ENCODE measurements at places on chromosomes 7 and 10.

DNA sequence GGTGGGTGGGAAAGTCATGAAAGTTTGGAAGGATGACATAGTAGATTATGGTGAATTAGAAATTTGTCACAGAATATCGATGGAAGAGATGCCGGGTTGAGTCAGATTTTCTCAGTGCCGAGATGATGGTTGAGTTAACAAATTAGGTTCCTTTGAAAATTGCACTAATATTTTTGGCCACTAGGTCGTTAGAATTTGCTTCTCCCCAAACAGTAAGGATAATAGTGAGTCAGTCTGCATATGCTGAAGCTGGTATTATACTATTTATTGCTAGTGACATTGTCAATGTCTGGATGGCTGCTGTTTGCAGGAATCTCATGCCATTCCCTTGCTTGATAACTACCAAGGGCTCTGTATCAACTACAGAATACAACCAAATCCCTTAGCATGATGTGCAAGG lies 37.7 kb upstream of the MINDY3 start:
- no peak for DNase-seq

- DNase-seq = no peak
Measured at GRCh38 chr7:141659501-141659900, 42.5 kb downstream of the DENND11 start.

DNA sequence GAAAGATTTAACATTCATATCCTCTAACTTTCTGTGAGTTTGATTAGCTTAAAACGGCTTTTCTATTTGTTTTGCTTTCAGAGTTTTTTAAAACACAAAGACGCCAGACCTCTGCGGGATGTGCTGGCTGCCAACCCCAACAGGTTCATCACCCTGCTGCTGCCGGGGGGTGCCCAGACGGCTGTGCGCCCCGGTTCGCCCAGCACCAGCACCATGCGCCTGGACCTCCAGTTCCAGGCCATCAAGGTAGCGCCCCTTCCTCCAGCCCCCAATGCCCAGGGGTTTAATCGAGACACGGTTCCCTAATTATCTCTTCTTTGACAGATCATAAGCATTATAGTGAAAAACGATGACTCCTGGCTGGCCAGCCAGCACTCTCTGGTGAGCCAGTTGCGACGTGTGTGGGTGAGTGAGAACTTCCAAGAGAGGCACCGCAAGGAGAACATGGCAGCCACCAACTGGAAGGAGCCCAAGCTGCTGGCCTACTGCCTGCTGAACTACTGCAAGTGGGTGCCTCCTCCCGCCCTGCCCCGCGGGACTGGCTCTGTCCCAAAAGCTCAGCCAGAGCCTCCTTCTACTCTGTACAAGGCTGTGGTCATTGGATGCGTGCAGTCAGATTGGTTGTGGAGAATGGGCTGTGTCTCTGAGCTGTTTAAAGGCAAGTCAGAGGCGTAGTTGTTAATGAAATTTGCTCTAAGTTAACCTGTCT lies 71.2 kb downstream of the TRRAP start:
- DNase-seq = no peak

GRCh38 chr7:128148676-128149075 lies 92.4 kb upstream of the LEP start:
- DNase-seq = no peak

- no peak for DNase-seq
Measured at GRCh38 chr10:22433875-22434274, 88.6 kb downstream of the SPAG6 start.

DNA sequence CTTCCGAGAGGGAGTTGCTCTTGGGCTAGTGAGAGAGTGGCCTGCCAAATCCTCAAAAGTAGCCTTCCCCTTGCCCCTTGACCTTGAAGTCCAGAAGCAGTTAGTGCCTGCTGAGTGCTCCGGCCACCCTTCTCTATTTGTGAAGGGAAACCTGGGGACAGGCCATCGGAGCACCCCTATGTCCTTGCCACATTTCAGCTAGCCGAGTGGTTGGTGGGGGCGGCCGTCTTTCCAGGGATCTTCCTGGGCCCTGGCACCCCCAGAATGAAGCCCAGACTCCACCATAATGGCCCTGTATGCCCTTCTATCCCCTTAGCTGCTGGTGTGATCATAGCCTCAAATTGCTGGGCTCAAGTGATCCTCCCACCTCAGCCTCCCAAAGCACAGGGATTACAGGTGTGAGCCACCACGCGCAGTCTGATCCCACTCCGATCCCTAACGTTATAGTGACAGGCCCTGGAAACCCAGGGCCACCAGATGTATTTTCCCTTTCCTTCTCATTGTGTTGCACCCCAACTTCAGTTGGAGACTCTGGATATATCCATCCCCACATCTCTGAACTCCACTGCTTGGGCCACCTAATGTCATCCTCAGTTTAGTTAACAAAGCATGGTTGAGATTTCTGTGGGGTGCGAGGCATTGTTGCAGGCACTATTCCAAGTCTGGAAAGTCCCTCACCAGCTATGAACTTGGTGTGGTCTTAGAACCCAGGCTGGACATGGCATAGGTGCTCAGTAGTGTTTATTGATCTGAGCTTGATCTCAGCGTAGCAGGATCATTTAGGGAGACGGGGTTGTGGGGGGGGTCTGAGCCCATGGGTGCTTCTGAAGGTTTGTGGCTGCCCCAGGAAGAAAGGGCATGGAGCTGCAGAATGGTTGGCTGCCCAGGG lies 1.6 kb downstream of the TSPAN14 start:
- no peak for DNase-seq

DNA sequence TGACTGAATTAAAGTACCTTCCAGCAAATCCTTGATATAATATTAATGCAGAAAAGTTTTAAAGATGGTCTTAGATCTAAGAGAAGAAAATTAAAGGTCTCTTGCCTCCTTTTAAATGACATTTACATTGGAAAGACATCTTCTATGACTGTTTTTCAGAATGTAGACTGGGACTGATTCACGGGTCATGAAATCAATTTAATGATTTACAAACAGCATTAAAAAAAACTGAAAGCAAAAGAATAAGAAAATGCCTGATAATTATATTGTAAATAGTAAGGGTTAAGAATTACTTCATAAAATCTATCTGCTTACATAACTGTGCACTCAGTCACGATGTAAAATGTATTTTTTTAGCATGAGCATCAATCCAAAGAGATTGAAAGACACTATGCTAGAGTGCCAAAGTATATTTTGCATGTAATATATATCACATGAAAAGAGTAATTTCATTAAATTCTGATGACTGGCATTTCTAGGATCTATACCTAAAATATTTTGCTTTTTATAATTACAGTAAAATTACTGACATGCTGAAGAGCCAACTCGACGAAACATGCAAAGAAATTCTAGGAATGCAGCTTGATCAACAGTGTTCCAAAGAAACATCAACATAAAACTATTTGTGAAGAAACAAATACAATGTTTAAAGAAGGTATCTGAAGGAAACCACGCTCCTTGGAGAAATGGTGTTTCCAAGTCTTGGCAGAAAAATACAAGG lies 35.1 kb downstream of the RTKN2 start:
- DNase-seq = no peak

GRCh38 chr10:122981066-122981464 lies 864 bp downstream of the PSTK start:
- peak; percentile 8 for DNase-seq

GRCh38 chr10:84543948-84544347 lies 215.6 kb downstream of the CCSER2 start:
- DNase-seq = no peak

DNA sequence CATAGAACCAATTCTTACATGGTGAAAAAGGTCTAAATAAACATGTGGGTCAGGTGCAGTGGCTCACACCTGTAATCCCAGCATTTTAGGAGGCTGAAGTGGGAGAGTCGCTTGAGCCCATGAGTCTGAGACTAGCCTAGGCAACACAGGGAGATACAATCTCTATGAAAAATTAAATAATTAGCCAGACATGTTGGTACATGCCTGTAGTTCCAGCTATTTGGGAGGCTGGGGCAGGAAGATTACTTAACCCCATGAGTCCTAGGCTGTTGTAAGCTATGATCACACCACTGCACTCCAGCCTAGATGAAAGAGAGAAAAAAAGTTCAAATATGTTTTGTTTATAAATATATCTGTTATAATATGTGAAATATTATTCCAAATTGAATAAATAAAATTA lies 643.6 kb downstream of the IPMK start:
- no peak for DNase-seq

- no peak for DNase-seq
Measured at GRCh38 chr7:41167836-41168235, 535.1 kb downstream of the INHBA start.

DNA sequence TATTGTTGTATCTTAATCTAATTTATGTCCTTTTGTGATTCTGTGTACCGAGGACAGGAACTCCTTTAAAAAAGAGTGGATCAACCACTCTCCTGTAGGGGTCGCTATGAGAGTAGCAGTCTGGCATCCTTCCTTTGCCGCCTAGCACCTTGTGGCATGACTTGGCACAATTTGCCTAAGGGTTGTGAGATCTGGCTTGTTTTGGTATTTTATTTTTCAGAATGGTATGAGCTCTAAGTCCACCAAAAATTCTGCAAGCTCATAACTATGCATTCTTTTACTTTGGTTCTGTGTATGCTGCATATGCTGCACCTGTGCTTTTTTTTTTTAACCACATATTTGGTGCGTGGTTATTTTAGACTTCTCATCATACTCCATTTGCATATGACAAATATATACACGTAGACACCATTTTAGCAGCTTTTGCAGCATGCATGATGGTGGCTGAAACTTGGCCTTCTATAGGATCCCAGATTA lies 112.8 kb downstream of the CDK14 start:
- DNase-seq = no peak
